ENCODE measurements at places on chromosomes 12 and 14.

GRCh38 chr14:77290705-77291104 is 19.7 kb upstream of the NGB start:
- DNase-seq: no peak

DNA sequence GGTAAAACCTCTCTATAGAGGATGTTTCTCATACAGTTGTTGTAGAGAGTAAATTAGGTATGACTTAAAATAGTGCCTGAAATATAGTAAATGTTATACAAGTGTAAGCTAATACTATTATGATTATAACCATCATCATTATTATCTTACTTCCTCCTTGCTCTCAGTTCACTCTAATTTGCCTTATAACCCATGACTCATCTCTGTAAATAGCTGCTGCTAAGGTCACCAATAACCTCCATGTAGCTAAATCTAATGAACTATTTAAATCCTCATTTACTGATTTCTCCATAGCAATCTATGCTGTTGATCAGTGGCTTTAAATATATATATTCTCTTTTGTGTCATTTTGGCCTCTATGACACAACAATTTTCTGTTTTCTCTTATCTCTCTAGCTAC is 109.6 kb downstream of the RMST start:
- no peak for DNase-seq

GRCh38 chr12:118480235-118480634 is 103.9 kb downstream of the SUDS3 start:
- DNase-seq: no peak

DNA sequence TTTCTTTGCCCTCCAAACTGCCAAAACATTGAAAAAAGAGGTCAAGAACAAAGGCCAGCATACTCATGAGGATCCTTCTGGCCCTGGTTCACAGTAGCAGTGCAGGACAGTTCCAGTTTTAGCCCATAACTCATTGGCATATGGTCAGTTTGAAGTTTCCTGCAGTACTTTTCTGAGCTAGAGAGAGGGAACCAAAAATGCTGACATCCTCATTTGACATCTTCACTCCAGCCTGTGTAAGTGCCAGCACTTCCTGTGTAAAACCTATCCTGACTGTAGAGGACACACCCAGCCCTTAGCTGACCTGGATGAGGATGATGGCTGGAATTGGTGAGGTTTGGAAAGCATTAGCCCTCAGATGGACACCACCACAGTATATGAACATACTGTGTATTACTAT is 84.1 kb downstream of the FGD4 start:
- no peak for DNase-seq

- no peak for DNase-seq
Measured at GRCh38 chr12:41653386-41654326, 465.5 kb downstream of the PDZRN4 start.

DNA sequence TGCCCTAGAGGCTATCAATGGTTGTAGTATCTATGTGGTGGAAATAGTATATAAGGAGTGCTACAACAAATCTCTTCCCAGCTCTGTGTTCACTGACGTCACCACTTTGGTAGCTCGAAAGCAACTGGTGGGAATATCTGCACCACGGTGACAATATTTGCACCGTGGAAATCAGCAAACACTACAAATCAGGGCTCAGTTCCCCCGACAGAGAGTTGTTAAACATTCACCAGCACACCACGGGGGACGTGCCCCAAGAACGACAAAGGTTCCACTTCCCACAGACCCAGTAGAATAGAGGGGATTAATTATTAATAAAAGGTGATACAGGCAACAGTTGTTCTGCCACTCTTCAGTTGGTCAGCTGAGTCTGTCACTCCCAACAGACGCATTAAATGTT is 98.4 kb downstream of the CCDC60 start:
- no peak for DNase-seq

DNA sequence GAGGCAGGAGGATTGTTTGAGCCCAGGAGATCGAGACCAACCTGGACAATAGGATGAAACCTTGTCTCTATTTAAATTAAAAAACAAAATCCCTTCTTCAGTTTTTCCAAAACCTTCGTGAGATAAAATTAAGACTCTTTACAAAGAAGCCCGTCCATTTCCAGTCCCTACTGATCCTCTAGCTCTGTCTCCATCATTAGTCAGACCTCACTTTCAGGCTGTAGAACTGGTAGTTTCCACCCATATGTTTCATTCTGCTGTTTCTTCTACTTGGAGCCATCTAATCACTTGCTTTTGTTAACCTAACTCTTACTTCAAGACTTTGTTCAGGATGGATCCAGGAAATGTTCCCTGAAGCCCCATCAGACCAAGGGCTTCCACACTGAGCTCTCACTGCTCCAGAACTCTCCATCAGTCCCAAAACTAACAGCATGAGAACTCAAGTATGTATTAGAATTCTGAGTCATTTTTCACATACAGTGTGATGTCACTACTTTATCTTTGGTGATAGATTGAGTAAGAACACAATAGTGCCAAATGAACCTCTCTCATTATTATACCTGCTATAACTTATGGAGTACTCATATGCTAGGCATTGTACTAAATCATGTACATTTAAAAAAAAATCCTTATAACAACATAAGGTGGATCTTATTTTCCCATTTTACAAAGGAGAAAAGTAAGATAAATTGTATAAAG is 90.8 kb downstream of the PRICKLE1 start:
- no peak for DNase-seq

DNA sequence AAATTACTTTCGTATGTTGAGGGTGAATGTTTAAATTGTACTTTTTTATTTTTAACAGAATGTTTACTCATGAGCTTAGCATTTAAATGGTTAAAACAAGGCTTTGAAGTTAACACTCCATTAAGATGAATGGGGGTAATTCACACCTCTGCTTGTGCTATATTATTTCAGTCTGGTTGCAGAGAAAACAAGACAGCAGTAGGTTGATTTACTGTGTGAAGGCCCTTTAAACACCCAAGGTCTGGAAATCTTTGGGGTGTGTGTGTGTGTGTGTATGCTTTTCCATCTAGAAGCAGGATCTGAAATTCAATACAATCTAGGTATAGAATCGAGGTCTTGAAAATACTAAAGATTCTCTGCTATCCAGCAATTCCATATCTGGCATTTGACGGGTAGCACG is 83.8 kb downstream of the SLC38A6 start:
- no peak for DNase-seq

DNA sequence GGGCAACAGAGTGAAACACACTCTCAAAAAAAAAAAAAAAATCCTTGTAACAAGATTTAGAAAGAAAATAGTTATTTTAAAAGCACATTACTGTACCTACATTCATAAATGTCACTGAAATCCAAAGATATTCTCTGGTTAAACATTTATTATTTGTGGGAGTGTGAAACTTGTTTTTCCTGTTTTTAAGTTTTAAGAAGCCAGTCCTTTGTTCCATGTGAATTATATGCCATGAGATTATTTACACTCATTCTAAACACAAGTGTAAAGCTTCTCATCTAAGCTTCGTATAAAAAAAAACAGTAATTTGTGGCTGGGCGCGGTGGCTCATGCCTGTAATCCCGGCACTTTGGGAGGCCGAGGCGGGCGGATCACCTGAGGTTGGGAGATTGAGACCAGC is 15.0 kb downstream of the VCPKMT start:
- DNase-seq: peak; percentile 30

GRCh38 chr12:69404851-69405565 is 45.5 kb downstream of the YEATS4 start:
- DNase-seq: no peak

GRCh38 chr12:43132291-43132690 is 419.7 kb downstream of the ADAMTS20 start:
- DNase-seq: no peak

- no peak for DNase-seq
Measured at GRCh38 chr12:96036765-96037455, 1.5 kb upstream of the LTA4H start.

GRCh38 chr14:88488897-88489296 is 65.9 kb downstream of the PTPN21 start:
- no peak for DNase-seq

GRCh38 chr12:8052679-8053078 is 13.5 kb downstream of the C3AR1 start:
- DNase-seq: no peak

GRCh38 chr14:50344116-50344775 is 32.1 kb downstream of the DMAC2L start:
- no peak for DNase-seq

DNA sequence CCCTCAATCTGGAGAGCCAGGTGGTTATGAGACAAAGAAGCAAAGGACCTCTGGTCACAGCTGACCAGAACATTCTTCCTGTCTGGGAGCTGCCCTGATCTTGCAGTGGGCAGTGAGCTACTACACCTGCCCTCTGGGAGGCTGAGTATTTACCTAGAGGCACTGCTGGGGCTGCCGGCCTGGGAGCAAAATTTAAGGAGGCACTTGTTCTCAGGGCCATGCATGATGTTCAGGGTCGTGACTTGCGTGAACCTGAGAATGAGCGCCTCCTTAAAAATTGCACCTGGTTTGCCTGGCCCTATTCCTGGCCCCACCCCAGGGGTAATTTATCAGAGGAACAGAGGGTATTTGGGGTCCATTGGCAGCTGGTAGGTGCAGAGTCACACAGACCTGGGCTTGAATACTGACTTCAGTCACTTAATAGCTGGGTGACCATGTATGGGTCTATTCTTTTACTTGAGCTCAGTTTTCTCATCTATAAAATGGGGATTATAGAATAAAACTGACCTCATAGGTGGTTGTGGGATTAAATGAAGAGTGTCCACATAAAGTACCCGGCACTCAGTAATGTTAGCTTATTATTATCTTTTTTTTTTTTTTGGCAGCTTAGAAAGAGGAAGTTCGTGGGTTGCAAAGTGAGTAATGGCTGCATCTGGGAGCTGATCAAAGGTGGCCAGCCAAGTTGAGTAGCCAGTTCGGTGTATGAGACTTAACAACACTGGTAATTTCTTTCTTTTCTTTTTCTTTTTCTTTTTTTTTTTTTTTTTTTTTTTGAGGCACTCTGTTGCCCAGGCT is 107.4 kb upstream of the MED13L start:
- peak; percentile 79 for DNase-seq

- DNase-seq: no peak
Measured at GRCh38 chr12:128445415-128446127, 178.6 kb downstream of the TMEM132C start.

DNA sequence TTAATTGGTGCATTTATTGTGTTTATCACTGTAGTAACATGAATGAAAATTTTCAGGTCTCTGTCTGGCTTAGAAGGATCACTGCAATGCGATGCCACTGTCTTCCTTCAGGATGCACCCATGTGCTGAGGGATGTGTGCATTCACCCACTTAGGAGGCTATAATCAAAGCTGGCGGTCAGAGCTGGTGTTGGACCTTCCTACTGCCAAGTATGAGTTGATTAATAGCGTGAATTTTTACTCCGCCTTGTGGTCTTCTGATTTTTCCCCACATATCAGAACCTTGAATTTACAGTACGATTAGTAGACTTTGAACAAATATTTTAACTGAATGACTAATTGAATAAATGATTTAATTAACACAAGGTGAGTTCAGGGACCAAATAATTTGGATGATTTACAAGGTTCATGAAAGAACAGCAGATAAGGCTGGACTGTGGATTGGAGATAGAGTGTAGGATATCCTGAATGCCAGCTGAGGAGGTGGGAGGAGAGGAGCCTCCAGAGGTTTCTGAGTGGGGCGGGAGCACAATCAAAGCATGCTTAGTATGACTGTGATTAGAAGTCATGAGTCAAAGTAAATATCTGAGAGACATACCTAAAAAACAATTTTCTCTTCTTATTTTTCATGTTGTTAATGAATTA is 50.1 kb downstream of the RERG start:
- DNase-seq: no peak

- no peak for DNase-seq
Measured at GRCh38 chr12:65825507-65826352, 1.4 kb downstream of the HMGA2 start.

GRCh38 chr14:71600309-71600708 is 331.9 kb upstream of the RGS6 start:
- DNase-seq: no peak

- no peak for DNase-seq
Measured at GRCh38 chr12:85425349-85425612, 145.3 kb downstream of the ALX1 start.

DNA sequence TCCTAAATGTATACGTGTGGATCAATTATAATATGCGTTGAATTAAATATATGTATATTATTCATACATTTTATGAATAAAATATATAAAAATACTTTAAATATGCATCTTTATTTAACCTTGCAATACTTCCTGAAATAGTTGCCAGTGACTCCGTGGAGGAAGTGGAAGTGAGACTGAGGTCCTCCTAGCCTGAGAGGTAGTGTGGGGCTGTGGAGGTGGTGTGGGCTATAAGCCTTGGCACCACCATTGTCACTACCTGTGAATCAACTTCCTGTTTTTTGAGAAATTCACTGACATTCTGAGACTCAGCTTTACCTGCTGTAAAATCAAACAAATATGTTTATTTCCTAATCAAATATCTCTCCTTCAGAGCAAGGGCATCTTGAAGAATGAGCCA is 514.2 kb downstream of the VRK1 start:
- DNase-seq: no peak

DNA sequence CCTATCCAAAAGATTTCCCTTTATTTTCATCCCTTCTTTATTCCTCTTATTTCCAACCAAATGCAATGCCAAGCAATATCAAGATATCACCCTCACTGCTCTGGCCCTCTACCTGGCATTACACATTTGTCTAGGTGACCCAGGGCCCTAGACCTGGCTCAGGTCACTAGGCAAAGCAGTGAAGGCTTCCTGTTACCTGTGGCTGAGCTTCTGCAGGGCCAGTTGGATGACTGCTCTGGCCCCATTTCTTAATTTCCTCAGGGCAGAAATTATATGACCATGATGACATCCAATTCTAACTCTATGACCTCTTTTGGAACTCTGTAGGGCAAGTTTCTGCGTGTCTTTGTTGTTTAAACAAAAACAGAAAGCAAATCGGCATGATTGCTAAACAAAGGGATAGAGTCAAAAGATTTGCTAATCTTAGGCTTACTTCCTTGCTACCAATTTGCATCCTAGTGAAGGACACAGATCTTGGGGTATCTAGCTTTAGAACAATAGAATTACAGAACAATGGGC is 7.4 kb upstream of the CCDC198 start:
- peak; percentile 29 for DNase-seq

DNA sequence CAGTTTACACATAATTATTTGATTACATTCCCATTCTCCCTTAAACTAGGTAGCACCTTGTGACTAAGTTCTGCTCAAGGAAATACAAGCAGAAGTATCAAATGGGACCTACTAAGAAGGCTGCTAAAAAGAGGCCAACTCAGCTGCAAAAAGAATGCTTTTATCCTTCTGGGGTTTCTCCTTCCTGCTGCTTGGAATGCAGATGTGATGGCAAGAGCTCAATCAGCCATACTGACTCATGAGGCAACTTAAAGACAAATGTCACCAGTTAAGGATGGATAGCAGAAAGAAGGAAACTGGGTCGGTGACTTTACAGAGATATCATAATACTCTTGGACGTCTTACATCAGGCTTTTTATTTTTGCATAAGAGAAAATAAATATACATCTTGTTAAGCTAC is 38.0 kb upstream of the RAP1B start:
- DNase-seq: no peak

DNA sequence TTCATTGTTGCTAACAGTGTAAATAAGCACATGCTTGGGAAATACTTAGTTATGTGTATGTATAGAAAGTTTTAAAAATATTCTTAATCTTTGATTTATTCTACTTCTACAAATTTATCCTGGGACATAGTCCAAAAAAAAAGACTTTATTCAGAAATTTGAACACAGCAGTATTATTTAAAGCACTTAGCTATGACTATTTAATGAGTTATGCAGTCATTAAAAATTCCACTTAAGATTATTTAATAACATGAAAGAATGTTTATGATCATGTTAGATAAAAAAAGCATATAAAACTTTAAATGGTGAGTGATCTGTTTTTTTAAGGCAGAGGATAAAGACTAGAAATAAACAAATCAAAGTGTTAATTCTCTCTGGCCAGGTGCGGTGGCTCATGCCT is 78.3 kb downstream of the BAZ1A start:
- DNase-seq: no peak

All from T47D (cell line).